Activated T-cell treated with anti-CD3 and anti-CD28 coated beads for 48 hours (primary cell): ENCODE measurements at places on chromosomes 7 and 10.

- no peak for DNase-seq
These were observed 769.3 kb downstream of the MAGI2 start for GRCh38 chr7:78684201-78684600.

- peak; percentile 27 for DNase-seq
These were observed at the start of gene ADCY1 for GRCh38 chr7:45573661-45574415. ADCY1 (plus strand) TSS chr7:45574368; CDS start chr7:45574544, 176 bp downstream.

DNA sequence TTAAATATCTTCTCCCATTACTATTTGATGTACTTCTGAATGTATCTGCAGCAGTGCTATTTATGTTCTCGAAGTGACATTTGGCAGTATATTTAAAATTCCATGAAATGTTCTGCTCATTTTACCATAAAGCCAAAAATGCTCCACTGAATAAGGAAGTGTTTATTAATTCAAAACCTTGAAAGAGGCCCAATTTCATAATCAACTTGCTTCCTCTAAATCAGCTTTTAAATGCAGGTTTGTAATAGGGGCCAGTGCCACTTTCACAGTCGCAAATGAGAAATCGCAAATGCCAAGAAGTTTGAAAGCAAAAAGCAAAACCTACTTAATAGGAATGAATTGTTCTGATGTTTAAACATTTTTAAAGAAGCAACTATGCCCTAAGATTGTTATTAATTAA is 11.4 kb downstream of the NHLRC2 start:
- DNase-seq = no peak

- no peak for DNase-seq
These were observed 269.0 kb downstream of the DIP2C start for GRCh38 chr10:420154-421121.

- peak; percentile 67 for DNase-seq
These were observed 56.5 kb upstream of the PCGF5 start for GRCh38 chr10:91163869-91164474.

DNA sequence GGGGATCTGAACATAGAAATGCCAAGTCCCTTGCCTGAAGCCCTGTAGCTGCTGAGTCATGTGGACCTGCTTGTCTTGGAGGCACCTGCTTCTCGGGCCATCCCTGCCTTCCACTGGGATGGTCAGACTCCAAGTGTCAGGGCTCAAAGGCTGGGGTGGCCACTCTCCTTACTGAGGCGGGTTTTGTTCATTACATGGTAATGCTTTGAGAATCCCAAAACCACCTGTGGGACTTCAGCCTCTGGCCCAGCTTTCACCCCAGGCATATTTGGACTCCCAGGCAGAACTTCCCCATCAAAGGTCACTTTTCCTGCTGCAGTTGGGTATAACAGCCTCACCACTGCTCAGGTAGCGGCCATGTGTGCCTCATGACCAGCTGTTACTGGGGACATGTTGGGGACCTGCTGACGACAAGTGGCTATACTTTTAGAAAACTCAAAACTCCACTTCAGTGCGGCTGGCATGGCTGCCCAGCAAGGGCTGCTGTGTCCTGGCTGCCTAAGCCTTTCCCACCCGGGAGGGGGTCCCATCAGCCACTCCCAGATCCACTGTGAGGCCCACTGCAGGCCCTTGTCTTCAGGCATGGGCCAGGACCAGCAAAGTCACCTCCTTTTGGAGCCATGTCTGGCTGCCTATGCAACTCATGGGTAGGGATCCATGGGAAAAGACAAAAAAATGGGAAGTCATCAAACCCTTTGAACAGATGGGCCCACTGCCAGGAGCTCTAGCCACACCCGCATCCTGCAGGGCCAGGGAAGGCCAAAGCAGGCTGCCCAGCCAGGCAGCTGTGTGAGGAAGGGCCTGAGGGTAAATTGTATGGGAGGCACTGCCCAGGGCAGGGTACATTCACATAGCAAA is 96.7 kb downstream of the ARHGAP22 start:
- no peak for DNase-seq

DNA sequence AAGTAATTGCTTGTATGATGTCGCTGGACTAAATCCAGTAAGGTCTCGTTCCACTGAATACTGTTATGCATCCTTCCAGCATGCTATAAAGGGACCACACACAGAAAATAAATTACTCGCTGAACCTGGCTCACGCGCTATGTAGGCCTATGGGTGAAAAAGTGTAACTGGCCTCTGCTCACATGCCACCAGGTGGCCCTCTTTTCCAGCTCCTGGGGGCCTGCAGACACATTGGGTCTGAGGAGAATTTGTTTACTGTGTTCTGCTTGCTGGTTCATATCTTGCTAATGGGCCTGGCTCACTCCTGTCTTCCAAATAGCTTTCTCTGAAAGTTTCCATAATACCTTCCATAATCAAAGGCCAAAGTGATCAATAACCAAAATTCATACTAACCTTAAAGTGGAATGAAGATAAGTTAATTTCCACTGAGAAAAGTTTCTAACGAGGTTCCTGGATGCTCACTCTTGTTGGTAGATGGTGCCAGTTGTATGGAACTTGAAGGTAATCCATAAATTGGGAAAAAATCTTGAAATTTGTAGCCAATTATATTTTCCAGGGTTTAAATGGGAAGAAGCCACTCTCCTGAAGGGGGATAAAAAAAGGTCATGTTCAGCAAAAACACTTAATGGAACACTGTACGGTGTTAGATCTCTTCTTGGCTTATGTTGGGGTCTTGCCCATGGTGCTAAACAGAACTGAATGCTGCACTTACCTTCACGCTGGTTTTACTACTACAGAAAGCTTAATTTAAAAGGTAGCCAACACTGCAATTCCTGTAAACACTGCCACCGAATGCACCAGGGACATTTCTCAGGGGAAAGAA is 27.0 kb upstream of the ZPBP start:
- peak; percentile 25 for DNase-seq
